ENCODE measurements at places on chromosomes 12 and 14.

DNA sequence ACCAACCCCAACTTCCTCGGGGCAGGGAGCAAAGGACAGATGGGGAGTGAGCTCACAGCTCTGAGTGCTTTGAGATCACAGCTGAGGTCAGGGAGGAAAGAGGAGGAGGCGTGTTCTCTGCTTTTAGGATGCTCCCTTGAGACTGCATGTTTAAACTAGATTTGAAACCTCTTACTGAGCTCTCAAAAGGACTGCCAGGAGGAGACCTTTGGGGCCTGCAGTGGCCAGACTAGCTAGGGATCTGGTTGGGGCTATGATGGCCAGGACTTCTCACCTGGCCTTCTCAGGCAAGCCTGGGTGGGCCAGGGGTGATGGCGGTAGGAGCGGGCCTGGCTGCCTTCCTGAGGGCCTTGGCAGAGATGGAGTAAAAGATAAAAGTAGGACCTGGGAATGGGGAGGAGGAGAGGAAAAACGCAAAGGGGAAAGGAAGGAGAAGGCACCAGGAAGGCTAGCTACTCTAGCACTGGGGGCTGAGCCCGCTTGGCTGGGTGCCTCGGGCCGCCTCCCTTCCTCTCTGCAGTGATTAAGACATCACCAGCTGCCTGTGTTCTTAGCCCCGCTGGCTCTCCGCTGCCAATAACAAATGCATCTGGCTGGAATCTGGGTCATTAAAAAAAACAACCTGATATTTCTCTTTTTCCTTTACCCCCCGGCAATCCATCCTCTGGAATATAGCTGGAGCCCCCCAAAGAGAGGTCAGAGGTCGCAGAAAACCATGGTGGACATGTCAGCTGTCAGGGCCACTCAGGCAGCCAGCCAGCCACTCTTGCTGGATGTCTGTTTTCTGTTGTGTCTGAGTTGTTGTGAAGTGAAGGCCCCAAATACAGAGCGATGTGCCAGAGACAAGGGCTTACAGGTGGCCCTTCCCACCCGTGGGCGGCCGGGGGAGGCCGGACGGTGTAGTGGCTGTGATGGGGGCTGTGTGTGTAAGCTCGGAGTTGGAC lies 141.3 kb downstream of the TSPAN9 start:
- DNase-seq: no peak

GRCh38 chr14:26856876-26857518 lies 259.2 kb upstream of the NOVA1 start:
- no peak for DNase-seq

GRCh38 chr14:24920265-24921075 lies 129.5 kb downstream of the STXBP6 start:
- no peak for DNase-seq

- no peak for DNase-seq
These were observed at the start of gene SLC25A21 for GRCh38 chr14:37172024-37172869. SLC25A21 (minus strand) TSS chr14:37172606.

DNA sequence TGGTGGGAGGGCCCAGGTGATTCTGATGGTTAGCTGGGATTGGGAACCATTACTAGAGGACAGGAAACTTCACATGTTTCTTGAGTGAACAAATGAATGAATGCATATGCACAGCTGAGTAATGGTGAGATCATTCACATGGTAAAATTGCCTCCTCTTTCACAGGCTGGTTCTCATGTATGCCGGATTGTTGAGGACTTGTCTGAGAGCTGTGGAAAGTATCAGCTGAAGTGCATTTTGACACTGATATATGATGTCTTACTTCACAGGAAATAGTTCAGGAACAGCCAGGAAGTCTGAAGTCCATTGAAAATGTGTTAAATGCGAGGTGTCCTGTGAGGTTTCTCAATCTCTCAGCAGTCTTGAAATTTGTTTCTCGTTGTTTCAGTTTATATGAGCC lies 77.6 kb upstream of the DACT1 start:
- DNase-seq: no peak

DNA sequence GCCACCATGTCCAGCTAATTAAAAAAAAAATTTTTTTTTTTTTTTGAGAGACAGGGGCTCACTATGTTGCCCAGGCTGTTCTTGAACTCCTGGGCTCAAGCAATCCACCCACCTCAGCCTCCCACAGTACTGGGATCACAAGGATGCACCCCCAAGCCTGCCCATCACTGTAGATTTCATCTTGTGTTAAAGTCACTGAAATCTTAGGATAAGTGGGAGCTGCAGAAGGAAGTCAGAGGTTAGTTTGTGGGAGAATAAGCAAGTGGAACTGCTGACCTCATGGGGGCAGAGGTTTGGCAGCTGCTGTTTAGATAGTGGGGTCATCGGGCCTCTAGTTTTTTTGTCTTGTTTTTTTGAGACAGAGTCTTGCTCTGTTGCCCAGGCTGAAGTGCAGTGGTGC lies 59.7 kb upstream of the MAX start:
- DNase-seq: no peak

DNA sequence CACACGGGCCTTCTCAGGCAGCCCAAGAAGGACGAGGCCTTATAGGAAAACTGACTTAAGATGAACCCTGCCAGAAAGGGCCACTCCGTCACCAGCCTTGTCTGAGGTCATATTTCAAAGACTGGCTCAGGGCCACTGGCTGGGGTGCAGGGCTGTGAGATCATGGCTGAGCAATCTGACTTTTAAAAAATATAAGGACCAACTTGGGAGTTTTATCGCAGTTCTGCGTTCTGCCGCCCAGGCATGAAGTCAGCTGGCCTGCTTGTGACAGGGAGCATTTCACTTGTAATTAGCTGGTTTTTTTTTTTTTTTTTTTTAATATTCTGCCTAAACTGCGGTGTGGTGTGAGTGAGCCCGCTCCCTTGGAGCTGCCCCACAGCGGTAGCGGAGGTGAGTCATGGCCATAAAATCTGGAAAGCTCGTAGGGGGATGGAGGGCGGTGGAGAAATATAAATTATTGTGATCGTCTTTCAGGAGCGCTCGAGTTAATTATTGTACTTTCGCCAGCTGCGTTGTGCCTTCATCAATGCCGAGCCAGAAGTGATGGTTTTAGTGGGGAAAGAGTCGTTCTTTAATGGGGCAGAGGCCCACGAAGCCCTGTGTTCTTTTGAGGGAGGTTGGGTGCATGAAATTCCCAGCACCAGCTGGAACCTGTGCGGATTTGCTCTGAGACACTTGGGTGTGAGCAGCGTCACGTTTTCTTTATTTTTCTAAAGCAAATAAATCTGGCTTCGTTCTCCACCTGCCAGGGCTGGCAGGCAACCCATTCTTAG lies 231.9 kb downstream of the C12orf75 start:
- DNase-seq: no peak

DNA sequence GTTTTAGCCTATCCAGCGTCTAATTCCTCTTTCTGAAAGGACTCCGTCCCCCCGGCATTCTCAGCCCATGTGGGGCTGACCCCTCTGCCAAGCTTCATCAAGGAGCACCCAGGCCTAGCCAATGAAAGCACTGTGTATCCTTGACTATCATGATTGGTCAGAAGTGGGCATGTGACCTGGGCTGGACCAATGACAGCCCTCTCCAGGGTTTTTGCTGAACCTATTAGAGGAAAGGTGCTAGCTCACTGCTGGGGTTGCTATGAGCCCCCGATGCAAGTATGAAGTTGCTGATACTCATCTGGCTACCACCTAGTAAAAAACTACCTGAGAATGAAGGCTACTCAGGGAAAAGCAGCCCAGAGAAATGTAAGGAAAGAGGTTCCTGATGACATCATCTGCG lies 68.1 kb downstream of the LRRC74A start:
- no peak for DNase-seq

DNA sequence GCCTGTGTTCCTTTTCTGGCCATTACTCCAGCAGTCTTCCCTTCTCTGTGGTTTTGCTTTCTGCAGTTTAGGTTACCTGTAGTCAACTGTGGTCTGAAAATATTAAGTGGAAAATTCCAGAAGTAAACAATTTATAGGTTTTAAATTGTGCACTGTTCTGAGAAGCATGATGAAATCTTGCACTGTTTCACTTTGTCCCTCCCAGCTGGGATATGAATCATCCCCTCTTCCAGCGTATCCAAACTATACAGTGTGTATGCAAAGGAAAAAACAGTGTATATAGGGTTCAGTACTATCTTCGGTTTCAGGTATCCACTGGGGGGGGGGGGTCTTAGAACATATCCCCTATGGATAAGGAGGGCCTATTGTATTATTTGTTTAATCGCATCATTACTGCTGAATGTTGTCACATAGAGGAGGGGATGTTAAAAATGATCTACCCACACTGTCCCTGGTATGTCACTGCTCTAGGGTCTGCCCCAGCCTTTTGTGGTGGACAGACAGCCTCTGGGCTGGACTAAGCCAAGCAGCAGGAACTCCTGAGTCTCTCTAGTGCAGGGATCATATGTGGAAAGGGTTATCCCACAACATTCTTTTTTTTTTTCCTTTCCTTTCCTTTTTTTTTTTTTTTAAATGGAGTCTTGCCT lies 109.1 kb upstream of the MAX start:
- DNase-seq: no peak

GRCh38 chr12:14058717-14059116 lies 77.3 kb upstream of the GRIN2B start:
- no peak for DNase-seq

DNA sequence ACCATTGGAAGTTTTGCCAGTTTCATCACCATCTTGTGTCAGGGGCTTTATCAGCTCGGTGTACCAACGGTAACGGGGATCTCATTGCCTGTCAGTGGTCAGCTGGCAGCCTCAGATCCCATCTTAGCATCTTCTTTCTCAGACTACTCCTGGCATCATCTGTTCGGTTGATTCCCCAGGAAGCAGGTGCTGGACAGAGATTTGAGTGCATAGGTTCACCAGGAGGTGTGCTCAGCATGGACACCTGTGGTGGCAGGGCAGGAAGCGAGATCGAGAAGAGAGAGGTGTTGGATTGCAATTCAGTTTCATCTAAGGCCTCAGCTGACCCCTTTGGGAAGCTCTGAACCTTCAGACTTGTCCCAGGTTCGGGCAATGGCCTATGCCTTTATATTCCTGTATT lies 76.0 kb downstream of the C12orf75 start:
- DNase-seq: no peak

DNA sequence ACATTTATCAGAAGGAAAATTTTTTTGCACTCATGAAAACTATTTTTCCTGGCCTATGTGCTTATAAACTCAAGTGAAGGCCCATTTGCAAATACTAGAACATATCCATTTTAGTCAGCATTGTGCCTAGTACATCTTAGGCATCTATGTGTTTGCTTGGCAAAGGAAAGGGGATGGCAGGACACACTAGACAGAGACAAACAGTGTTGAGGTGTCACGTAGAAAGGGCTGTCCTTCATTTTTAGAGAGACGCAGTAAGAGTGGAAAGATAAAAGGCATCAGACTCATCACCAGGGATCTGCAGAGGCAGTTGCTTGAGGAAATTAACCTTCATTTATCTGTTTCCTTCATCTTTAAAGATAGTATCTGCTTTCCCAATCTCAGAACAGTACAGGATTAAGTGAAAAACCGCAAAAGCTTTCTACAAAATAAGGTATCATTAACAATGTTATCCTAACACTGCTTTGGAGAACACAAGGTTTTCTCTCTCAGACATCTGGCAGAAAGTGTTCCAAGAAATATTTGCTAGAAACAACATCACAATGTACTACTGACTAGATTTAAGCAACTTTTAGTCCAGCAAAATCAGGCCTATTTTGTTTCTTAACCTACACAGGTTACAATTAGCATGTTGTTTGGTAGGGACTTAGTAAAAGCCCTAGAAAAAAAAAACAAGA lies 2.0 kb downstream of the YBX3 start:
- no peak for DNase-seq

DNA sequence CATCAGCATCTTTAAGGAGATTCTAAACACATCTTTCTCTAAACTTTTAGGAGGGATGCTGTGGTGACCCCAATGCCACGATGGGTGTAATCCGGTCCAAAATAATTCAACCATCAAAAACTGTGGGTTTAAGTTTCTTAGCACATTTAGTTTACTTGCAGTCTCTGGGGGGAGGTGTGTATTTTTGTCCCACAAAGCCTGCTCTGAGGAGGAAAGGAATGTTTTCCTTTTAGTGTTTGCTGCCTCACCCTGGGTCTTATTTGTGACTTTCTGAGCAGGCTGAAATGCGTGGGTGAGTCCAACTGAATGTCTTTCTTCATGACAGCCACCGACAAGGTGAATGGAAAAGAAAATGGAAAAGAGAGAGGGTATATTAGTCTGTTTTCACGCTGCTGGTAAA lies 1324.7 kb downstream of the AACS start:
- no peak for DNase-seq

DNA sequence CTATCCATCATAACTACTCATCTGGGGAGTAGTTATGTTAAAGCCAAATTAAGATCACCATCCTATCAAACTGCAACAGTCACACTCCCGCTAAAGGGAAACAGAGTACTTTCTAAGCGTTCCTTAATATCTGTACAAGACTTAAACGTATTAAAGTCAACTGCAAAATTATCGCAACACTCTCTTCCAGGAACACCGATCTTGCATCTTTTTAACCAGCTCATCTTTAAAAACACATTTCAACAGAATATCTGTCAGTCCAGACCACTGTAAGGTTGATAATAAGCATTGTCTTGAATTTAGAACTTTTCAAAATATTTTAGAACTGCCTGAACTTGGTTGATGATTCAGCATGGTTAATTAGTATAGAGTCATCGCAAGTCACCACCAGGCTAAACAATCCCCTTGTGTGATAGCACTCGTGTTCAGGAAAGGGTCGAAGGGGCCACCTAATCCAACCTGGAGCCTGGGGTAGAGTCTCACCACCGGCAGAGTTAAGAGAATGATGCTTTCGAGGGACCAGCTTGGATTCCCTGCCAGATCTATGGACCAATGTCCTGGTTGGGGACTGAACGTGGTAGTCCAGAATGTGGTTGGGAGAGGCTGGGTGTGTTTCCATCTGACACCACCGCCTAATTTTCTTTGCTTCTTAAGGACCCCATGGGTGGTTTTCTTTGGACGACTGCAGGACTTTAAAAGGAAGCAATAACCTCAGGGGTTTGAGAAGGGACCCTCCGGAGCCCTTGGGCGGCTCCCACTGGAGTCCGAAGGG lies 890 bp downstream of the SPTLC2 start:
- no peak for DNase-seq

DNA sequence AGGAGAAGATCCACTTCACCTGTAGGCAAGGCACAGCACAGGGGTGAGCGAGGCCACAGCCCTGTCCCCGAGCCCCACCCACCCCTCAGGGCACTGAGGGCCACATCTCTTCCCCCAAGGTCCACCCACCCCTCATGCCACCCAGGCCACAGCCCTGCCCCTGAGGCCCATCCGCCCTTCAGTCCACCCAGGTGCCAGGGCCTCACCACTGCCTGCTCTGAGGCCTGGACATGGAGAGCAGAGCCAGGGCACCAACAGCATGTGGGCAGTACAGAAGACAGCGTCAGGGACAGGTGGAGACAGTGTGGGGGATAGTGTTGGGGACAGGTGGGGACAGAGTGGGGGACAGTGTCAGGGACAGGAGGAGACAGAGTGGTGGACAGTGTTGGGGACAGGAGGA lies 138.3 kb downstream of the TMEM121 start:
- DNase-seq: no peak

DNA sequence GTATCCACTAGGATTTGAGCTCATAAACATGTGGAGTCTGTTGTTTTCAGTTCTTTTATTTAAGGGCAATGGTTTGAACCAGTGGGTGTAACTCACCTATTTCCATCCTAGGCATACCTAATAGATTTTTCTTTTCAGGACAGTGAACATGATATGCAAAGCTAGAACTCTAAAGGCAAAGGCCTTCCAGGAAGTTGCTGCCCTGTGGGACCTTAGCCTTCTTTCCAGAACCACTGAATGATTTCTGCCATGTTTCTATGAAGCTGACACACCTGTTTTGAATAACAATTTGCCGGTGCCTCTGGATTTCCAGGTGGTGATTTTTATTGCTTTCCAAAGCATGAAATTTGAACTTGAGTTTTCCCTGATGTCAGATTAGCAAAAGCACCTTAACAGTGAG lies 372.9 kb upstream of the FAR2 start:
- no peak for DNase-seq

GRCh38 chr14:82223276-82223675 lies 689.6 kb upstream of the SEL1L start:
- DNase-seq: no peak
